ENCODE measurements at places on chromosomes 16 and 17.

DNA sequence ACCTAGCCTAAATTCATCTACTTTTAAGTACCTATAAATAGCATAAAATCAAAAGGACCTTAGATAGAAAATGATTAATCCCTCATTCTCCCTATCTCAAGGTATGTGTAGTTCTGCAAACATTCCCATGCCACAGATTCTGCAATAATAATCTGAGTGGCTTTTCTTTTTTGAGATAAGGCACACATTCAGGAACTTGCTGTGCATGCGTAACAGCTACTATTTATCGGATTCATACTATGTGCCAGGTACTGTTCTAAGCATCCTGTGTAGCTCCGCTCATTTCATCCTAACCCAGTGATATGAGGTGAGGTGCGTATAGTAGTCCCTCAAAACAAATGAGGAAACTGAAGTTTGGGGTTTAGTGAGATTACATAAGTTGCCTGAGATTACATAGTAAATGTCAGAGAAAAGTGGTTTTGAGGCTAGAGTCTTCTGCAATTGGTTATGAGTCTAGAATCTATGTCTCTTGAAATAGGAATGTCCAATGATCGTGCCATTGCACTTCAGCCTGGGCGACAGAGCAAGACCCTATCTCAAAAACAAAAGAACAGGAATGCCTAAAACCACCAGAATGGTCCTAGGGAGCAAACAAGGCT, 2.0 kb upstream of the ZNF263 start:
- no peak for DNase-seq

- no peak for DNase-seq
These were observed 37.1 kb upstream of the SLC38A8 start for GRCh38 chr16:84079664-84080063.

- DNase-seq, result peak; percentile 32
These were observed 12.3 kb downstream of the GPR142 start for GRCh38 chr17:74379495-74380085.

DNA sequence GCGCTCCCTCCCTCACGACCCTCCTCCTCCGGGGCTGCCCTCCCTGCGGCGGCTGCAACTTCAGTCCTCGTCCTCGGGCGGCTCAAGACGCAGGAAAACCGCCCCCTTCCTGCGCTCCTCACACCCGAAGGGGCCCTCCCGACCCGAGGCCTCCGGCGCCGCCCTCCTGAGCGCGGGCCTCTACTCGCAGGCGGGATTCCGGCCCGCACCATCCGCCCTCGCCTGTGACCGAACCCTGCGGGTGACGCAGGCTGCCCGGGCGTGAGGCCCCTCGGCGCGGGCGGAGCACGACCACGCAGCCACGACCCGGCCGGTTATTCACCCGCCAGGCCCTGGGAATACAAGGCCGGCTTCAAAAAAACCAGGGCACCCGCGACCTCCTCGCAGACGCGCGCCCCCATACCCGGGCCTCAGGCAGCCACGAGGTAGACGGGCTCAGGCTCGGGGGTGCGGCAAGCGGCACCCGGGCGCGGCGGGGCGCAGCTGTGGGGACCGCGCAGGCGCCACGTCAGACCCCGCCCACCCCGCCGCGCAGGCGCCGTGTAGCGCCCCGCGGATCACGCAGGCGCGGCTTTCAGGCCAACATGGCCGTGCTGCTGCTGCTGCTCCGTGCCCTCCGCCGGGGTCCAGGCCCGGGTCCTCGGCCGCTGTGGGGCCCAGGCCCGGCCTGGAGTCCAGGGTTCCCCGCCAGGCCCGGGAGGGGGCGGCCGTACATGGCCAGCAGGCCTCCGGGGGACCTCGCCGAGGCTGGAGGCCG, at the start of gene SPG7:
Gene SPG7 (plus strand): TSS at position 570 of the 757 bp plus-strand sequence. CDS start 15 bp downstream, at position 585.
- peak; percentile 66 for DNase-seq

DNA sequence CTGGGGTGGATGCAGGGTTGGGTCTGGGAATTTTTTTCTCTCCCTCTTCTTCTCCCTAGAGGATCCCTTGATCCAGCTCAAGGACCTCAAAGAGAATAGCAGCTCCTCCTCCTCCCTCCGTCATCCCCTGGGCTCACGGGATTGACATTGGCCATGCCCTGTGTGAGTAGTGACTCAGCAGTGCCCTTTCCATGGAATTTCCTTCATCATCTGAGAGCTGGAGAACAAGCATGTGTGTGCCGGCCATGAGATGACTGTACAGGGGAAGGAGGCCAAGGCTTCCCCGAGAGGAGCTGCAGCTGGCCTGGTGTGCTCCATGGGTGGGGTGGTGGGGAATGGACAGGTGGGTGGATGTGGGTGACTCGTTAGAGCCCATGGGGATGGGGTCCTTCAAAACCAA, 8.9 kb upstream of the WSCD1 start:
- peak; percentile 40 for DNase-seq

GRCh38 chr16:54928016-54928356, 2.7 kb upstream of the IRX5 start:
- DNase-seq, result no peak

- DNase-seq, result no peak
These were observed 47.7 kb downstream of the GNA13 start for GRCh38 chr17:65008882-65009281.

DNA sequence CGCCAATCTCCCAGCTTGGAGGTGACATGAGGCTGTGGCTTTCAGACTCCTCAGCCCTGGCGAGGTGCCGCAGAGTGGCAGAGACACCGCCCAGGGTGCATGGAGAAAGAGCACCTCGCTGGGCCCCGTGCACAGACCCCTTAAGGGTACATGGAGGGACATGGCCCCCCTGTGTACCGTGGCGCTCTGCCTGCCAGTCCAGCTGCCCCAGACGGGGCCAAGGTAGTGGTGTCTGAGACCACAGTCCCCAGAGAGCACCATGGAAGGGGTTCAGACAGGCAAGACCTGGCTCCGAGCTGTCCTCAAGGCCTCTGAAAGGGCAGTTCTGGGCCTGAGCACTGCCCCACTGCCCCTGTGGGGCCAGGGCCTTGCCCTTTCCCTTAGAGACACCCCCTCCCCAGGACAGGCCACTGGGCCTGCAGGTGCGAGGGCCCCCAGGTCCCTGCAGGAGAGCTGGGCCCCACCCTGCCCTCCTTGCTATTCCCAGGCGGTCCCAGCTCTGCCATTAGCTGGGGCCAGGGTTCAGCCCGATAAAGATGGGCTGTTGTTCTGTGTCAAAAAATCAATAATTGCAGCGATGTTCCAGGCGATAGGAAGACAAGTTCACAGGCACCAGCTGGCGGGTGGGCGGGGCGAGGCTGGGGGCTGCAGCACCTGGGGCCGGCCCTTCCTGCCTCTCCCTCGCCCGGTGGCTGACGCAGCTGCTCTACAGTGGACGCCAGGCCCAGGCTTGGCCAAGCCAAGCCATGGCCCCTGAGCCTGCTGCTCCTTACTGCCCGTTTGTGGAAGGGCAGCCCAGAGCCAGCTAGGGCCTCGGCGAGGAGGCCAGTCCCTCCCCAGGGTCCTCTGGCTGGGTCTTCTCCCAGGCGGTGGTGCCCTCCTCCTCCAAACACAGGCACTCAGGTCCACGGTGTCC, 51.7 kb downstream of the ZFPM1 start:
- DNase-seq, result no peak

All from AG09319 (cell line).